Renal pelvis (tissue), 12 donors: ENCODE measurements at places on chromosomes 13 and 19. TPM values are rescaled to one million over a fixed set of nuclear protein-coding genes. Genes with fewer than 3 reads are reported as not detected.
A peak's percentile ranks its signal among the peaks of the same experiment; 100 is the strongest.

DNA sequence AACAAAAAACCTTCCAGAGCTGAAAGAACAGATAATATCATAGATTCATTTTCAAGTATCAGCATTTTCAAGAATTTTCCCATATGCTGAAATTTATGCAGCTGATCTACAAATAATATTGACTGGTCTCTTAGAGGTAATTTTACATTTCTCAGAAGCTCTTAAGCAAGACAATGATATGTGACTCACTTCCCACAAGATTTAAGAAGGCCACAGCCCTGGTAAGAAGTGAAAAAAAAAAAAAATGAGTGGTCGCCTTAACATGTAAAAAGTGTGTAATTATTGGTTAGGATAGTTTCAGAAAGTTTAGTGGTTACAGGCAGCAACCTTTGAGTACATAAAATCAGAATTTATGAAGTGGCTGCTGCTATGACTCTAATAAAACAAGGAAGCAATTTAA lies 54.5 kb downstream of the NUFIP1 start:
- no peak for DNase-seq

- no peak for DNase-seq
Measured at GRCh38 chr19:33350538-33351309, 22.8 kb upstream of the CEBPG start.

DNA sequence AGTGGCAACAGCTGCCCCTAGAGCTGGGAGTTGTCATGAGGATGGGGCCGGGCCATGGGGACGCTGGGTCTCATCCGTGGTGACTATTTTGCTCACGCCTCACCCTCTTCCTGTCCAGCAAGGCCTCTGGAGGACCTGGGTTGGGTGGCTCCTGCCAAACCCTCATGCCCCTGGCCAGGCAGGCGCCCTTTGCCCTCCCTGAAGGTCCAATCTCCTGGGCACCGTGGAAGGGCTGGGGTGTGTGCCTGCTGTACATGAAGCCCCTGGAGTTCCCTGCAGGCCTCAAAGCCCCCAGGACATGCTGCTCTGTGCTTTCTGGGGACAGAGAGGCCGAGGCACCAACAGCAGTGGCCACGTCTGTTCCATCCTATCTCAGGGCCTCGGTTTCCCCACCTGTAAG lies 13.8 kb downstream of the LRP3 start:
- no peak for DNase-seq

DNA sequence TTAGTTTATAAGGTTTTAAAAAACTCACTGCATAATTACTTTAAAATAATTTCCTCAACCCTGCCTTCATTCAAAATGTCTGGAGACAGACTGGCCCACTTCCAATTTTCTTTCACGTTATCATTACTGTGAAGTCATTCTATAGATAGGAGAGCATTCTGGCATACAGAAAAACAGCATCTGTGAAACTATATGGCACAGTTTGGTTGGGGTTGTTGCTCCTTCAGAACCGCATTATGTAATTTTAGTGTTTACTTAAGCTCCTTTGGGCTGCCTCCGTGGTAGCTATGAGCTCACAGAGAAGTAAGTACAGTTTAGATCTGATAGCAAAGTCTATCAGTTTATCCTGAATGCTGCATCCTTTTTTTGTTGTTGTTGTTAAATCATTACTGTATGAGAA lies 104.3 kb downstream of the KCNRG start:
- DNase-seq = no peak

GRCh38 chr13:25753976-25754375 lies 297.8 kb downstream of the SHISA2 start:
- no peak for DNase-seq

DNA sequence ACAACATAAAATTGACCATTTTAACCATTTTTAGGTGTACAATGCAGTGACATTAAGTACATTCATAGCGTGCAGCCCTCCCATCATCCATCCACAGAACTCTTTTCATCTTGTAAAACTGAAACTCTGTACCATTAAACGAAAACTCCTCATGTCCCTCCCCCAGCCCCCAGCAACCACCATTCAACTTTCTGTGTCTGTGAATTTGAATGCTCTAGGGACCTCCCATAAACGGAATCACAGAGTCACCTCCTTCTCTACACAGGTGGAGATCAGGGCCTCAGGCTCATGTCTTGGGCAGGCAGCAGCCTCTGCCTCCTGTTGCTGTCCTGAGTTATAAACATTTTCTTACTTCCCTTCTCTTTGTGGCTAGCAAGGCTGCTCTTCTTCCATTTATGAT lies 7.3 kb upstream of the CCNE1 start:
- DNase-seq = no peak

- DNase-seq = no peak
Measured at GRCh38 chr19:21158523-21159135, 16.8 kb downstream of the ZNF431 start.

DNA sequence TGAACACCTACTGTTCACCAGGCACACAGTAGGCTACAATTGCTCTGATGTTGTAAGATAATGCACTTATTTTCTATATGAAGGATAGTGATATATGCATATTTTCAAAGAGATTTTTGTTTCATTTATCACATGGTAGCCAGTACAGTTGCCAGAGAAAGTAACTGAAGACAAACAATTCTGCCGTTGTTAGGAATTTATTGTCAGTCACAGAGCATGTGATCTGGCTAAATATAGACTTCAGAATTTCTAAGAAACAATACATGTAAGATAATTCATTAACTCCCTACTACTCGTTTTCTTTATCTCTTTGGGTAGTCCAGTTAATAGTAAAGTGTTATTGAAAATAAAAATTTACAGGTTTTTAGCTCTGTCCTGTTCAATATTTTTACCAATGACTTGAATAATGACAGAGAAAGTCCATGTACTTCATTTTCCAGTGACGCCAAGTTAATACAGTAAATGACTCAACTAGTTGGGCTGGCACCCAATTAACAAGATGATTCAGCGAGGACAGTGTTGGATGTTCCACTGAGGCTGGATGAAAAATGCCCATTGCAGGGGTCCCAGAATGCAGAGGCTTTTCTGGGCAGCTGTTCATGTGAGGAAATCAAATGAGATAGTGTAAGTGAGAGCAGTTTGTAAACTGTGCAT lies 35.6 kb downstream of the GJA3 start:
- DNase-seq = no peak

GRCh38 chr13:99379856-99380801 lies 72.9 kb upstream of the GPR183 start:
- DNase-seq = no peak

DNA sequence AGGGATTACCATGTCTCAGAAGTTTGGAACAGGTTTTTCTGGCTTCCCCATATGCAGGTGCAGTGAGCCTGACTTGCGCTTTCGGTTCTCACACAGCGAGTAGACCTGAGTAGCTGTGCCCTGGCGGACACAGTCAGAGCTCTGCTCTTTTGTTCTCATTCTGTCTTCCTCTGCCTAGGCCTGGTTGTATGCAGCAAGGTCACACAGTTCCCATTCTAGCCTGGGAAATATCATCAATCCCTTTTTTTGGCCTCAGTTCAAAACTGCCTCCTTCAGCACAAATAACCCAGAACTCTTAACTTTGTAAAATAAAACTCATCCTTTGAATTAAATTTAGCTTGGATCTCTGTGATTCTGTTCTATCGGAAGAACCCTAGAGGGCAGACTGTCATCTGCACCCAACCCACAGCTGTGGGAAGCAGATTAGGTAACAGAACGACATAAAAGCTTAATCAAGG lies 10.2 kb downstream of the OXGR1 start:
- peak; percentile 61 for DNase-seq

- DNase-seq = no peak
Measured at GRCh38 chr19:38639679-38640078, 7.8 kb upstream of the ACTN4 start.

DNA sequence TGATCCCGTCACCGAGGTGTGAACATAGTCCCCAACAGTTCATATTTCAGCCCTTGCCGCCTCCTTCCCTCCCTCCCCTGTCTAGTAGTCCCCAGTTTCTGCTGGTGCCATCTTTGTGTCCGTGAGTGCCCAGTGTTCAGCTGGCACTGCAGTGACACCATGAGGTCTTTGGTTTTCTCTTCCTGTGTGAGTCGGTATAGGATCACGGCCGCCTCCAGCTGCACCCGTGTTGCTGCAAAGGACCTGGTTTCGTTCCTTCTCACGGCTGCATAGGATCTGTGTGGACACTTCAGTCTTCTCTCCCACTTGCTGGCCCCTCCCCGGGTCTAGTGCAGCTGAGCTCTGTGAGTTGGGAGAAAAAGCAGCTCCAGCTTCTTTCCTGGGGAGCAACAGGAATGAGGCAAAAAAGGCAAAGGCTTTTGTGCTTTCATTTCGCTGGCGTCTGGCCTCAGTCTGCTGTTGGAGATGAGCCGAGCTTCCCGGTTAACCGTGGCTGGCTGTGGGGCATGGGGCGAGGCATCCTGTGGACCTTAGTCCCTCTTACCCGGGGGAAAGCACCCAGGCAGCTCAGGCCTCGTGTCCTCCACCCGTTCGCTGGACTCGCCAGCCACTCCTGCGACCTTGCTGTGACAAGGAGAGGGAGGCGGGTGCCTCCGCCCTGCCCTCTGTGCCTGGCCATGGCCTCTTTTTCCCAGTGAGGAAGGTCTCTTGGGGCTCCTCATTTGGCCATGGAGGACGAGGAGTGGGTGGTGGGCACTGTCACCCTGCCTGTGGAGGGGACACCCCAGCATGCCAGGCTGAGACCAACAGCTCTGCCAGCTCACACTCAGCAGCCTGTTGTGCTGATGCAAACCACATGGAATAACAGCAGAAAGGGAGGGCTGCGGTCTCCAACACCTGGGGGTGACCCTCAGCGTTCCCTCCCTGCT lies 196.5 kb downstream of the TEX29 start:
- no peak for DNase-seq

- DNase-seq = no peak
Measured at GRCh38 chr19:17616961-17617806, 61.7 kb downstream of the COLGALT1 start.

DNA sequence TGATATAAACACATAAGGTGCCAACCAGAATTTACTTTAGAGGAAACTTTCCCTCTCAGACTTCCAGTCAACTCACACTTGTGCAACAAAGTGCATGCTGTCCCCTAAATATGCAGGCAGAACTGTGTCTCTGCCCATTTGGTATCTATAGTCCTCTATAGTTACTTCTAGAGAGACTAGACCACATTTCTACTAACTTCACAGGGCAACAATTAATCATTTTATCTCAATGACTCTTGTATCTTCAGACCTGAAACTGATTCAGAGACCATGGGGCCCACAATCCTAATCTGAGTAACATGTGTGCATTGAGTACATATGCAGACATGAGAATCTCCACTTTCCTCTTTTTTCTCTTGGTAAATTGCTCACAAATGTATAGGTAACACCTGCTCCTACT lies 158.1 kb downstream of the ZNF486 start:
- no peak for DNase-seq

DNA sequence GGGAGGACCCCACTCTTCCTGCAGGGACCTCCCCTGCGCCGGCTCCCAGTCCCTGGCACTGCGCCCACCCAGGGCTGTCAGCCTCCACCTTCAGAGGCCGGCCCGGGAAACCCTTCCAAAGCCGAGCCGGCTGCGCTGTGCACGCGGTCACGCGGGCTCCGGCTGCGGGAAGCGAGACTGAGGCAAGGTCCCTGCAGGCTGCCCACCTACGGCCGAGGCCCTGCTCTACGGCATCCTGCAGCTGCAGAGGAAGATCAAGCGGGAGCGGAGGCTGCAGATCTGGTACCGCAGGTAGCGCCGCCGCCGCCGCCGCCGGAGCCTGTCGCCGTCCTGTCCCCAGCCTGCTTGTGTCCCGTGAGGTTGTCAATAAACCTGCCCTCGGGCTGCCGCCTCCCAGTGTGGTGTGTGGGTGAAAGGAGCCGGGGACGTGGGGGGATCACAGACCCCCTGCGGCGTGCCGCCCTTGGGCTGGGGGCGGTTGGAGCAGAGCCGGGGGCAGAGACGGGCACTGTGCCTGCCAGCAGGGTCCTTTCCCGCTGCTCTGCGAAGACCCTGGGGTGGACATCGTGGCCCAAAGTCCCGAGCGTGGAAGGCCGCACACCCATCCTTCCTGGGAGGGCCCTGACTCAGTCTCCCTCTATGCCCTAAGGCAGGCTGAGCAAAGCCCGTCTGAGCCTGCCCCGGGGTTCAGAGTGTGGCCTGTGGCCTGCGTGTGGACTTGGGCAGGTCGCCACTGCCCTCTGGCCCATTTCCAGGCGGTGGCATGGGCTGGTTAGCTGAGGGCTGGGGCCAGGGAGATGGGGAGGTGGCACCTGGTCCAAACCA lies 5.9 kb downstream of the GAMT start:
- no peak for DNase-seq

- no peak for DNase-seq
Measured at GRCh38 chr13:20964904-20965303, 62.4 kb upstream of the XPO4 start.

The PALM3 gene
- polyA plus RNA-seq = 30.3 TPM

The EPS8L1 gene
- polyA plus RNA-seq = 91.8 TPM

The OR4F17 gene
- not detected for polyA plus RNA-seq

The CD70 gene
- polyA plus RNA-seq = not detected

The TMEM38A gene
- polyA plus RNA-seq = 7.7 TPM
